Activated gamma-delta T cell treated with anti-CD3 and anti-CD28 coated beads, Interleukin-2, amount 50 U/mL, for 16 hours (primary cell): ENCODE measurements at places on chromosomes 11 and 22.
A peak's percentile ranks its signal among the peaks of the same experiment; 100 is the strongest.

DNA sequence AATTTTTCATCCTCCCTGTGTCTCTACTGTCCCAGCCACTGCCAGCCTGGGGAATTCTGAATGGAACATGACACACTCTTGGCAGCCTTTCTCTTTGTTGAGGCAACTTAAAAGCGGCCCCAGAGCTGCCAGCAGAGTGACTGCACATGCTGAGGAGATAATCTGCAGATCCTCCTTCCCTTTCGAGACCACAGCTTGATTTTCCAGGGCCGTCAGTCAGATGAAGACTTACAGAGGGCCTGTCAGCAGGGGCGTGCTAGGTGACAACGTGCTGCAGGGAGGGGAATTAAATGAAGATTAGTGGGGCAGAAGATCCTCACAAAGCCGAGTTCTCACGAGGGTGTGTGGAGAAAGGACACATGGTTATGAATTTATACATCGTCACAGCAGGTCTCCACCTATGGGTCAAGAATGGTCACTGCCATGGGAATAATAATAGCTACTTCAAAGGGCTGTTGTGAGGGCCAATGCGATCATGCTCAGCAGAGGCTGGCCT, 193.5 kb upstream of the PITPNB start:
- no peak for DNase-seq

GRCh38 chr11:119262668-119263351, 54.1 kb downstream of the MCAM start:
- DNase-seq, result no peak

- DNase-seq, result no peak
Measured at GRCh38 chr11:32705309-32706033, 89.0 kb downstream of the CCDC73 start.

- DNase-seq, result no peak
Measured at GRCh38 chr22:39724857-39725256, 154.3 kb downstream of the CACNA1I start.

GRCh38 chr11:87779276-87780067, 395.8 kb downstream of the RAB38 start:
- DNase-seq, result no peak

DNA sequence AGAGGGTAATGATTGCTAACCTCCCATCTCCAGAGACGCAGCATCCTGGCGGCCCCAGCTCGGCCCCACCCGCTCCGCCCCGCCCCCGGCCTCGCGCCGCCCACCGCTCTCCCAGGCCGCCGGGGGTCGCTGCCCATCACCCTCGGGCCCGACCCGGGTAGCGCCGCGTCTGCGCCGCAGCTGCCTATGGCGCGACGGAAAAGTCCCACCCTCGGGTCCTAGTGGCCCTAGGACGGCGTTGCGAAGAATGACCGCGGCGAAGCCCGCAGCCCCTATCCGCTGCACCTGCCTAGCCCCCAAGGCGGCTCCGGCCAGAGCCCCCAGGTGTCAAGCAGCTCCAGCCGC, 457 bp downstream of the CPSF7 start:
- peak; percentile 48 for DNase-seq

- DNase-seq, result no peak
Measured at GRCh38 chr22:44947049-44947448, 62.8 kb downstream of the PHF21B start.

GRCh38 chr11:113989381-113989780, 14.5 kb downstream of the HTR3A start:
- no peak for DNase-seq

GRCh38 chr11:125257190-125257579, 92.6 kb downstream of the PKNOX2 start:
- DNase-seq, result no peak

GRCh38 chr22:39534591-39535356, 2.2 kb upstream of the RPS19BP1 start:
- DNase-seq, result peak; percentile 78

GRCh38 chr11:1307163-1307870, 2.1 kb downstream of the TOLLIP start:
- no peak for DNase-seq

DNA sequence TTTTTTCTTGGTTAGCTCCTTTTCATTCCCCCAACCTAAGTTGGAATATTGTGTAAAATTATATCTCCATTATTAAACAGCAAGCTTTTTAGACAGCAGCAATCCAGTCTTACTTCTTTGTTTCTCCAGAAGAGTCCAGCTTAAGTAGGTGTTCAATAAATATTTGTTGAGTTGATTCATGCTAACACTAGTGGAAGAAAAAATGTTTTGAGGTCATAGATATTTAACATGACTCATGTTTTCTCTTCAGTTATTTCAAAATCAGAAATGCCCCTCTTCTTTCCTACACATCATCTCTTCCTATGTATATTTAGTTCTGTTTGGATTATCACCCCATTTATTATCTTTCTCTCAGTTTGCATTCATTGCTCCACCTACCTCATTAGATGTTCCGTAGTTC, 20.3 kb downstream of the CCDC83 start:
- DNase-seq, result no peak

DNA sequence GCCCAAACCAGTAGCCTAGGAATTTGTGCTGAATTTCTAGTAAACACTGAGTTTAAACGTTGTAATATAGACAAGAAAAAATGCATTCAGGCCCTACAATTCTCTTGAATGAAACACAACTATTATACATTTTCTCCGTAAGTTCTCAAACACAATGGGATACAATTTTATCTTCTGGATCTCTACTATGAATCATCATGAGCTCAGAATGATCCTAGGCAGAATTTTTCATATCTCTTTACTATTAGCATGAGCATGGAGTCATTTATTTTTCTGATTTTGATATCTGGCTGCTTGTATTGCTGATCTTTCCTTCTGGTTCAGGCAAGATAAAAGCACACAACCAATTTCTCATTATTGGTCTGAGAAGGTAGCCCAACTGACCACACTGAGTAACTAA, 1123.4 kb upstream of the RAG2 start:
- no peak for DNase-seq

DNA sequence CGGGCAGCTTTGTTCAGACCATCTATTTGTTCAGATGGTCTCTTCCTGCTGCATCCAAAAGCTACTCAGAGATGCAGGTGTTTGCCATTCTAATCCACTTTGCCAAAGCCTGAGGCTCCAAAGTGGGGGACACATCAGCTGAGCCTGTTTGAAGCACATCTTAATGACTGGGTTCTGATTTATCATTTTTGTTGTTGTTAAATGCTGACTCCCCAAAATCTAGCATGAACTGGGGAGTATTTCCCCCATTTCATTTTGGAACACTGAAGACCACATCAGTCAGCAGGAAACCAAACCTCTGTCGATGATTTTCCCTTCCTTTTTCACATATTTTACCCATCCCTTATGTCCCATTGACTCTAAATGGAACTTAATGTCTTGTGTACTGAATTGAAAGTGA, 262.6 kb downstream of the NTM start:
- no peak for DNase-seq

GRCh38 chr22:47301820-47302475, 539.5 kb downstream of the TBC1D22A start:
- DNase-seq, result no peak

DNA sequence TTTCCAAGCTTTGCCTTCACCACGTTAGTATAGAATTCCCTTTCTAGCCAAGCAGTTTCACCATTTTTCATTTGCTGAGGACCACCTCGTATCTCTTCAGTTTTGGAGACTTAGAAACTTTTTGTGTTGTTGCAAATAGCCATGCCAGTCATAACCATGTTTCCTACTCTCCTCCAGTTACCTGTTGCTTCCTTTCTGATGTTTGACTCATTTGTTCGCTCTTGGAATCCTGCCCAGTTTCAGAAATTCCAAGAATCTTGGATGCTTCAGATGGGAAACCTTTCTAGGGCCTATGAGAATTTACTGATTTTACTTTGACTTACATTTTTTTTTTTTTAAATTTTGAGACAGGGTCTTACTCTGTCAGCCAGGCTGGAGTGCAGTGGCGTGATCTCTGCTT, 65.4 kb downstream of the PPP6R3 start:
- no peak for DNase-seq

GRCh38 chr11:34314936-34315335, 42.9 kb downstream of the ABTB2 start:
- DNase-seq, result no peak

DNA sequence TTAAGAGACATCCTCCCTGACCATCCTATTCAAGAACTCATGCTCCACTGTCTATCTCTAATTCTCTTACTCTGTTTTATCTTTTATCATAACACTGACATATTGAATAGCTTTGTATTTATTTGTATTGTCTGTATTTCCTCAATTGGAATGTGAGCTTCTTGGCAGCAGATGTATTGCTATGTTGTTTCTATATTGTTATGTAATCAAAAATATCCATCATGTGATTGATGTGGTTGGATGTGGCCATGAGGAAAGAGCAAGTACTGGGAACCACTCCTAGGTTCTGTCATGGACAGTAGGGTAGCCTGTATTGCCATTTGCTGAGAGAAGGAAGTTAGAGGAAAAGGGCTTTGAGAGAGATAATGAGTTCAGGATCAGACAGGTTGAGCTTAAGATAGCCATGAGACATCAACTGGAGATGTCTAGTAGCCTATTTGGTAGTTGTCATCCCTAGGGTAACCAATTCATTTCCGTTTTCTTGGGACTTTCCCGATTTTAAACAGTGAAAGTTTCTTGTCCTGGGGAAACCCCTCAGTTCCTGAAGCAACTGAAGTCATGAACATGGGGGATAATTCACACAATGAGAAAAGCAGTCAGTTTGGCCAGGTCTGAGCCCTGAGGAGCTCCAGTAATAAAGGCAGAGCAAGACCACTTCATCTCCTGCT, 404.5 kb downstream of the INSC start:
- no peak for DNase-seq

- no peak for DNase-seq
Measured at GRCh38 chr22:31223786-31224191, 11.7 kb downstream of the LIMK2 start.

GRCh38 chr11:131430473-131431208, 60.2 kb downstream of the NTM start:
- no peak for DNase-seq

- no peak for DNase-seq
Measured at GRCh38 chr11:45048313-45048841, 97.7 kb upstream of the TP53I11 start.

- DNase-seq, result no peak
Measured at GRCh38 chr11:32829680-32830412, at the start of gene PRRG4. Gene PRRG4 (plus strand): TSS chr11:32829927. CDS start chr11:32830530, 603 bp downstream.

- no peak for DNase-seq
Measured at GRCh38 chr11:117059611-117060148, 38.5 kb downstream of the SIK3 start.

- DNase-seq, result no peak
Measured at GRCh38 chr22:24137595-24137994, 43.7 kb upstream of the SUSD2 start.

- DNase-seq, result no peak
Measured at GRCh38 chr11:44030996-44031395, 16.8 kb upstream of the ACCSL start.

GRCh38 chr11:110529043-110529442, 99.3 kb downstream of the FDX1 start:
- no peak for DNase-seq

DNA sequence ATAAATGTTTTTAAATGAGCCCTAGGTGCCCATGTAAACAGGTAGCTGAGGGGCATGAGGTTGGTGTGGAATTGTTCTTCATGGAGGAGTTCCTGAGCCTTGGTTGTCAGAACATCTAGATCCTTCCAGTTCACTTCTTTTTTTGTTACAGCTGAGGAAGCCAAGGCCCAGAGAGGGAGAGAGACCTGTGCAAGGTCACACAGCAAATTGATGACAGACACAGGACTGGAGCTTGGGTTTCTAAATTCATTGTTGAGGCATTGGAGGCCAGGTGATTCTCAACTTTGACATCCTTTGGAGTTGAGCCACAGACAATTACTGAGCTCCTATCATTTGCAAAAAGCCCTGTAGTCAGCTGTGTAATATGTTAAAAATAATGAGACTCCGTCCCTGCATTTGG, 73.1 kb upstream of the CRYBB3 start:
- no peak for DNase-seq

GRCh38 chr22:50019316-50019715, 6.8 kb upstream of the IL17REL start:
- DNase-seq, result no peak

- no peak for DNase-seq
Measured at GRCh38 chr22:27419473-27419872, 382.1 kb downstream of the MN1 start.

DNA sequence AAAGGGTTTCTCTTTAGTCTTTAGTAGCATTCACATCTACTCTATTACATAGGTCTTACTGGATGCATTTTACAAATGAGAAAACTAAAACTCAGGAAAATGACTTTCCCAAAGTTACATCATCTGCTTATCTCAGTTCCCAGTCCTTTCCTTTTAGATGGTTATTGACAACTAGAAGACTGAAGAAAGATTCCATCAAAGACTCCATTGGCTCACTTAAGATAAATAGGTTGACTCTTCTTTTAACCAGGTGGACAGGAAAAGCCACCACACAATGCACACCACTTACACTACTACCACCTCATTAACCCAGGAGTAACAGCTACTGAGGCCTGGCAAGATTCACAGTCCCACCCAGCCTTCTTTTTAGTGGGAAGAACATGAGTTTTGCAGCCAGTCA, 123.6 kb downstream of the TRIM44 start:
- DNase-seq, result no peak

- no peak for DNase-seq
Measured at GRCh38 chr11:74138572-74138971, 32.2 kb downstream of the C2CD3 start.

GRCh38 chr11:73242251-73243092, 24.4 kb downstream of the P2RY2 start:
- peak; percentile 58 for DNase-seq

DNA sequence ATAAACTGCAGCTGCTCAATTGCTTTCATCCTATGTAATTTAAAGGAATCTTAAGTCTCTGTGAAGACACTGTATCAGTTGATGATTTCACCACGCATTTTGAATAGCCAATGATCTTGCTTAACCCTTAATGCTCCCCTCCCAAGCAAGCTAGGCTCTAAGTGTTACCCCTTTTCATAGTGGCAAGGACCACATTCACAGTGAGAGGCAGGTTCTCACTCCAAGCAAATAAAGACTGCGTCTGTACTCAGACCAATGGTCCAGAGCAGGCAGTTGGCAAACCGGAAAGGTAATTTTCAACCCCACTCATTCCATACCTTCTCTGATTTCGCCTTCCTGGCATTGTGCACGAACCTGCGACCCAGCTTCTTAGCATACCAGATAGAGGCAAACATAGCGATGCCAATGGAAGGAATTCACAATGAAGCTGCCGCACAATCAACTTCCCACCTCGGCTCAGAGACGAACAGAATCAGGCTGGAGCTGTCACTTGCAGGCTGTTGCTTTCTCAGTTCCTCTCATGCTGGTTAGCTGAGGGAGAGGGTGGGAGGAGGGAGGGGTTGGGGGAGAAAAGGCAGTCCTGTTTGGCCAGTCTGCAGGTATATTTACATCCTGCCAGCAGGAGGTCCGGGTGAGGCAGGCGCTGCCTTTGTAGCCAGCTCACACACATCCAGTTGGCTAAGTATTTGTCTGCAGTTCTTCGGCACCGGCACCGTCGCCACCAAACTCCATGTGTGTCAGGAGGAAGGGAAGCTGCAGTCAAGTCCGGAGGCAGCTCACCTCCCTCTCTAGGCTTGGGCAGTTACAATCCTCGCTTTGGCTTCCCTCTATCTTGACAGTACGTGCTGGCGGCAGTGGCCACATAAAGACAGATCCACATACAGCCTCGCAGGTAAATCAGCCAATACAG, 1151.2 kb upstream of the CCDC90B start:
- DNase-seq, result no peak
